NCI-H82 (cell line): ENCODE measurements at places on chromosomes 4 and X.

DNA sequence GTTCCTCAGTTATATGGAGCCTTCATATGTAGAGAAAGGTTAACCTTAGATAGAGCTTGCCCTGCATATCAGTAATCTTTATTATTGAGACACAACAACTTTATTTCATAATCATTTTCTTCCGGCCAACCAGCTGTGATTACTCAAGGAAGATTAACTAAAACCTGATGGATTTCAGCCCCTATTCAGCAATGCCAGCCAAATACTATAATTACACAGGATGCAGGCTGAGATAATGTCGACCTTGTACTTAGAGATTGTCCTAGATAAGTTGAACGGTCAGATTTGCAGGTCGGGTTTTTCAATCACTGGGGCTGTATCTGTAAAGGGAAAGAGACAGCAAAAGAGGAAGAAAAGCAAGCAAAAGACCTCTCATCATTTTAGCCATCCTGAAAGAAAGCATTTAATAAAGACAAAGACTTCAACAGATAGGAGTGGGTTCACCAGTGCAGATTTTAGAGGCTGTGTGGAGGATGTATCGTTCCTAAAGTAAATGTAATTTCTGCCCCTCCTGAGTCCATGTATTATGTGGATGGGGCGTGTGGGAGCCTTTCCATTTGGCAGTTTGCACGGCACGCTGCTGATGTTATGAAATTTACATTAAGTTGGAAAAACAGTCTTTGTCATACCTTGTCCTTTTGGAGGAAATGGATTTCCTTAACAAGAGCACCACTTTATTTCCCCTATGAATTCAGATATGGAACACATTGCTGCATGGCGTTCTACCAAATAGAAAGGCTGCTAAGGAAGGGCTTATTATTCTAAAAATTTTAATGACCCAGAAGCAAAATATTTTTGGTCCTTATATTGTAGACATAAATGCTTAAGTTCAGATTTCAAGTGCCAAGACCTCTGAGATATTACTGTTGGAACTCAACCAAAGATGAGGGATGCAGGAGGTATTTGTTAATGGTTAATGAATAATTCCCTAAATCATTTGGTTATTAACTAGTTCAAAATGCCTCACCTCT is 496.7 kb downstream of the SPRY1 start:
- DNase-seq: peak; percentile 59

DNA sequence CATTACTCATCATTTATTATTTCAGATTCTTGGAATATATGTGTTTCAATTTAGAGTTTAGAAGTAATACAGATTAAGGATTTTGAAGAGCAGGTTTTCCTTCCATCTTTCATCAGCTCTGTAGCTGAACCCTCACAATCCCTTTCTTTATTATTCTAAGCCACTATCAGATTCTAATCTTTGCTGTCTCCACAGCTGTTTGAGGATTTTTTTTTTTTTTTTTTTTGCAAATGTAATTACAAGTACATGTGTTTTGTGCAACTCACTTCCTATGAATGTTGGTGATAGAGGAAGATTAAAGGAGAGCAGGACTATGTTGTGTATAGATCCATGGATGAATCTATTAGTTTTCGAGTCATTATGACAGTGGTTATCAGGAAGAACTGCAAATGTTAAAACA is 87.4 kb upstream of the TENM3 start:
- DNase-seq: no peak

DNA sequence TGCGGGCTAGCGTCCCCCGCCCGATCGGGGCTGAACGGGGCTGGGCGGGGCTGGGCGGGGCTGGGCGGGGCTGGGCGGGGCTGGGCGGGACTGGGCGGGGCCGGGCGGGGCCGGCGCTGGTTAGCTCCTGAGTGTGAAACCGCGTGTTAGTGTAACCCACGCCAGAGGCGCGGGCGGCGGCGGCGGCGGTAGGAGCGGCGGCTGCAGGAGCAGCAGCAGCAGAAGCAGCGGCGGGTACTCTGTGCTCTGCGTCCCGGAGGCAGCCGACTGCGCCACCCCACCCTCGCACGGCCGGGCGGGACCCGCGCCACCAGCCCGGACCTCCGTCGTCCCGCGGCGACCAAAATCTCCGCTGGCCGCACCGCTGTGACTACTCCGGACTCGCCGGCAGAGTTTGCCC is 128.1 kb downstream of the LAS1L start:
- peak; percentile 46 for DNase-seq

DNA sequence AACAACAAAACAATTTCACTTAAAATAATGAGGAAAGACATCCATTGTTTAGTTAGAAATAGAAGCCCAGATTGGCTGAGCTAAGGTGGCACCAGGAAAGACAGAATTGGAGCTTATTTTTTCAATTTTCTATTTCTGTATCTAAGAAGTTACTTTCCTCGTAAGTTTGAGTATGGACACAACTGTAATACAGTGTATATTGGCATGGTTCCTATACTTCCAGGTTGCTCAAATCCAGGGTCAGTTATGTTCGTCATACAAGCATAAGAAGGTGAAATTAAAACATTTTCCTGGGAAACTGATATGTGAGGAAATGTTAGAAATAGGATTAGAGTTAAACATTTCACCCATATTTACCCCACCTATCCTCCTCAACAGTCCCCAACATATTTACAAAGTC is 170.4 kb upstream of the AGA start:
- no peak for DNase-seq

DNA sequence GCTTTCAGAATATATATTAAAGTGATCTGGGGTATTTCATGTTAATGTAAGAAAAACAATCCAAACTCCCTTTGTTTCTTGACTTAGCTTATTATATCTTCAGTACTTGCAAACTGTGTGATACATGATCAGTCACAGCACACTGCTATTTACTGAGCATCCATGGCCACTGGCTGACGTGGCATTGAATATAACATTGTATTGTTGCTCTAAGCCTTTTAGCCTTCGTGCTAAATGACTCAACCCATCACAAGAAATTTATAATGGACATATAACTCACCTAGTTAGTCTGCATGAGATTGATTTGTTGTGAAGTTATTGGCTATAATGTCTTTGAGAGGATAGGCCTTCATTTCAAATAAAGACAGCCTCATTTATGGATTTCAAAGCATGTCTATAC is 642.6 kb downstream of the IL1RAPL1 start:
- DNase-seq: no peak

- no peak for DNase-seq
Measured at GRCh38 chrX:98398542-98398941, 1514.8 kb downstream of the RPA4 start.

DNA sequence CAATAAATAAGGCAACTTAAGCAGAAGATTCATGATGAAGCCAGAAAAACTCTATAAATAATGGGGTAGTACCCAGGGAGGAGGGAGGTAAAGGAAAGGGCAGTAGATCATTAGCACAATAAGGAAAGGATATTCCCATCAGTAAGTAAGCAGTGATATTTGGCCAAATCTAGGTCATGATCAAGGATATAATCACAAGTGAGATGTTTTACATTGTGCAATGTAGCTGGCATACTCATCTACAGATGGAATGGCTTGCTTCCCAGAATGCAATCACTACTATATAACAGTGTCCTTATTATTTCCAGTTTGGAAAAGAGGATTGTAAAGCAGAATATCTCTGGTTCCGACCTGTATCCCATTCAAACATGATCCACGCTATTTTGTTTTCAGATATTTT is 483.4 kb downstream of the RPA4 start:
- DNase-seq: peak; percentile 4

DNA sequence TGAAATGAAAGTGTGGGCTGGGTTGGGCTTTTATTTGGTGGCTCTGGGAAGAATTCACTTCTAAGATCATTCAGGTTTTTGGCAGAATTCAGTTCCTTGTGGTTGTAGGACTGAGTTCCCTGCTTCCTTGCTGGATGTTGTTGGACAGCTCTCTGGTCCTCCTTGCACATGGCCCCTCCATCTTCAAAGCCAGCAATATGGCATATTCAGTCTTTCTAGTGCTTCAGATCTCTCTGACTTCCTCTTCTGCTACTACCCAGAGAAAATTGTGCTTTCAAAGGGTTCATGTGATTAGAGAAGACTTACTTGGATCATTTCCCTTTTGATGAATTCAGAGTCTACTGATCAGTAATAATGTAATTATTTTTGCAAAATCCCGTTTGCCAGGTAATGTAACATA is 12.8 kb upstream of the IGFBP7 start:
- DNase-seq: no peak

- DNase-seq: no peak
Measured at GRCh38 chr4:85393201-85393600, 81.7 kb upstream of the ARHGAP24 start.

DNA sequence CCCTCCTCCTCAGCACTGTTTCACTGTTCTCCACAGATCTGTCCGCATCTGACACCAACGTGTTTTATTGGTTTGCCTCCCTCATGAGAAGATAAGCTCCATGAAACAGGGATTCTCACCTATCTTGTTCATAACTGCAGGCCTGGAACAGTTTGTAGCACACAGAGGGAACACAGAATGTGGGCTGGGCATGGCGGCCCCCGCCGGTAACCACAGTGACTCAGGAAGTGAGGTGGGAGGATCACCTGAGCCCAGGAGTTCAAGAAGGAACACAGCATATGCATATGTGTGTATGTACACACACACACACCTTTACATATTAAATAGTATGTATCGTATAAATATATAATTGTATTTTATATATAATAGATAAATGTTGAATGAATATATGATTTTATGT is 168.6 kb downstream of the AFAP1 start:
- DNase-seq: no peak

DNA sequence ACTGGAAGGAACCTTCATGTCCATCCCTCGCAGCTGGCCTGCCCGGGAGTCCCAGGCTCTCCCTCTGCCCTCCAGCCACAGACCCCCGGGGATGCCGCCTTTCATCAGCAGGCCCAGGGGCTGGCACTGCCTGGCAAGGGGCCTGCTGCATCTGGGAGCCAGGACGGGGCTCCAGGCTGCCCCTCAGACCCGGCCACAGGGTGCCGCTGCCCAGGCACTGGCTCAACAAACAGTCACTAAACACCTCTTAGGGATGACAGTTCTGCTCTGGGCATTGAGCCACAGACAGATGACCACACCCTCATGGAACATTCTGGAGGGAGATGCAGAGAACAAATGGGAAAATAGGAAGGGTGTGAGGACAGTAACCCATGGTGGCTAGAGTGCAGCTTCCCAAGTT is 109.3 kb downstream of the HMX1 start:
- DNase-seq: no peak

DNA sequence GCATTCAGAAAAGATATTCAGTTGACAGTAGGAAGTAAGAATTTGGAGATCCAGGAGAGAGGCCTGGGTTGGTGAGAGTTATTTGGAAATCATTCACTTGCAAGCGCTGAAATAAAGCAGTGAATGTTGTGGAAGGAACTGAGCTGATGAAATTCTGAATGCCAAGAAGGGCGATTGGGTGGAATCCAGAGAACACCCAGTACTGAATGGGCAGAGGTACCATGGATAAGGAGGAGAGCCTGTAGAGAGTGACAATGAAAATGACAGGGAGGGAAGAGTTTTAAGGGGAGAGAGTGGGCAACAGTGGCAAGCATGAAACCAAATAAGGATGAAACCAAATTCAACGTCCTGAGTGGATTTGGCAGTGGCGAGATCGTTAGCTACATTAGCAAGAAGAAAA is 6.7 kb upstream of the STOX2 start:
- no peak for DNase-seq

DNA sequence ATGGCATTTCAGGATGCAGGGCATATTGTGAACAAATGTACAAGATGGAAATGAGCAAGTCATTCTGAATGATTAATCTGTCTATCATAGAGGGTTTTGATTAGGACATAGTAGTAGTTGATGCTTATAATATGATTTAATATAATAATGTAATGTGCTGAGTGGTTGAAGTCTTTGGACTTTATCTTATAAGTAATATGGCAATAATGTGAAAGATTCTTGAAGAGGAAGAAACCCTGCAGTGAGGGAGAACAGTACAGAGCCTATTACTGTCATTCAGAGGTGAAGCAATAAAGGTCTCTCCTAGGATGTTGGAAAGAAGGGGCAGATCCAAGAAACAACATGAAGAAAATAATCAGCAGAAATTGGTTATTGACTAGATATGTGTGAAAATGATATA is 16.6 kb downstream of the NFKB1 start:
- DNase-seq: no peak

GRCh38 chr4:81142744-81143143 is 72.3 kb downstream of the PRKG2 start:
- DNase-seq: no peak

- DNase-seq: no peak
Measured at GRCh38 chr4:184433258-184433892, 41.0 kb downstream of the IRF2 start.

GRCh38 chr4:3473181-3473950 is 10.3 kb downstream of the DOK7 start:
- no peak for DNase-seq

DNA sequence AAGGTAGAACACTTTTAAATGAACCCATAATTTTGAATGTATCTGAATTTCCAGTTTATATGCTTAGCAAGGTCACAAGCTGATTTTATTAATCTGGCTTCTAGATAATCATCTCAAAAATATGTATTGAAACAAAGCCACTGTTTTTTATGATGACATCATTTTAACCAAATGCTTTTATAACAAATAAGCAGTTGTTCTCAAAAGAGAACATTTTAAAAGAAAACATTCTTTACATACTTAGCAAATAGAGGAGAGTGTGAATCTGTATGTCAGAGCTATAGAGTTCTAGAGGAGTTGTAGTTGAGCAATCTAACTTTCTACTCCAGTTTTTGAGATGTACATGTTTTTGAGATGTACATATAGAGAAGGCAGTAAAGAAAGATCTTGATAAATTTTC is 42.5 kb downstream of the LAMP2 start:
- DNase-seq: no peak

DNA sequence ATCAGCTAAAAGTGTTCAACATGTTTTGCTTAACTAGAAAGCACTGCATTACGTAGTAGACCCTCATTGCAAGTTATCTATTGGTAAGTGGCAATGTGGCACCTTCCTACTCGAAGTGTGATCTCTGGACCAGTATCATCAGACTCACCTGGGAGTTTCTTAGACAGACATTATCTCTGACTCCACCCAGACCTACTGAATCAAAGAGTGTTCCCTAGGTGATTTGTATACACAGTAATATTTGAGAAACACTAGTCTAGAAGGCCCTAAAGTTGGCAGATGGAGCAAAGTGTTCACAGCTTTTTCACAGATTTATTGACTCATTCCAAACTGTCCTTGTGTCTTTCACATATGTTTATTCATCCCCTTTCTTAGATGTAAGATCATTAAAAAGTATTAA is 35.7 kb downstream of the SHROOM4 start:
- no peak for DNase-seq

- peak; percentile 77 for DNase-seq
Measured at GRCh38 chr4:143381189-143382118, 44.8 kb downstream of the GAB1 start.

GRCh38 chr4:61239250-61239649 is 39.1 kb downstream of the ADGRL3 start:
- DNase-seq: no peak

DNA sequence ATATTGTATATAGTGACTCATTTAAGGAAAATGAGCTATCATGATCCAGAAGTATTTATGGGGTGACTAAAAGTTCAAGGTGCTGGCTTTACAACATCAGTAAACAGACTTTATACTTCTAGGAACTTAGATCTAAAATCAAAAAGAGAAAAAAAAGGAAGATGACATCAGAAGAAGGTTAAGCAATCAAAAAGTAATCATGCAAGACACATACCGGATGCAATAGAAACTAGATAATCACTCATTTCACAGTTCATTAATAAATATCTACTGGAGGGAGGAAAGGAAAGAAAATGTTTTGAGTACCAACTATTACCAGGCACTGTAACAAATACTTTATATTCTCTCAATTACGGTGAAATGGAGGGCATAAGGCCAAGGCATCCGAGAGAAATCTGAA is 276.4 kb downstream of the SPRY1 start:
- DNase-seq: no peak
